M059J (cell line): ENCODE measurements at places on chromosomes 4 and X.

GRCh38 chr4:134024251-134024650, 177.3 kb downstream of the PABPC4L start:
- DNase-seq: peak; percentile 41

GRCh38 chr4:10664408-10664807, 20.2 kb downstream of the CLNK start:
- DNase-seq: peak; percentile 62

GRCh38 chrX:38800981-38801845, at the start of gene MID1IP1:
TSS of gene MID1IP1 (plus strand) at chrX:38801459. CDS start at chrX:38804947, 3,488 bp downstream.
- DNase-seq: peak; percentile 94

GRCh38 chr4:118898684-118899138, 10.1 kb downstream of the SYNPO2 start:
- no peak for DNase-seq

DNA sequence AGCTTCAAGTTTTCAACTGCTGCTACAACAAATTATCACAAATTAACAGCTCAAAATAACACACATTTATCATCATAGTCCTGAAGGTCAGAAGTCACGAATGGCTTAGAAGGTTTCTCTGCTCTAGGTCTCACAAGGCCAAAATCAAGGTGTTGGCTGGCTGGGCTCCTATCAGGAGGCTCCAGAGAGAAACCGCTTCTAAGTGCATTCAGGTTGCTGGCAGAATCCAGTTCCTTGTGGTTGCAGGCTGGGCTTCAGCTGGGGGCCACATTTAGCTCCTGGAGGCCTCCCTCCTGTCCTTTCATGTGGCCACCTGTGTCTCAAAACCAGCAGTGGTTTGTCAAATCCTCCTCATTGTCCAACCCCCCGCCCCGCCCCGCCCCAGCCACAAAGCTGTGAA, 15.4 kb downstream of the MRFAP1 start:
- no peak for DNase-seq

DNA sequence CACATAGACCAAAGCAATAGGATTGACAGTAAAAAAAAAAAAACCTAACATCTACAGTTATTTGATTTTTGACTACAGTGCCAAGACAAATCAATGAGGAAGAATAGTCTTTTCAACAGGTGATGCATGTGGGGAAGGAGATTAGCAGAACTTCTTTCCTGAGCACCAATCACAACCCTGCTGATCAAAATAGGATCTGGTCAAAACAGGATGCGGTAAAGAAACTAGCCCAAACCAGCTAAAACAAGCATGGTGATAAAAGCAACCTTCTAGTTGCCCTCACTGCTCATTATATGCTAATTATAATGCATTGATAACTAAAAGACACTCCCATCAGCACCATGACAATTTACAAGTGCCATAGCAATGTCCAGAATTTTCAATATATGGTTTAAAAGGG, 667.5 kb downstream of the GRXCR1 start:
- no peak for DNase-seq

- peak; percentile 66 for DNase-seq
Observed at GRCh38 chr4:184648313-184649025, 778 bp downstream of the CASP3 start.

DNA sequence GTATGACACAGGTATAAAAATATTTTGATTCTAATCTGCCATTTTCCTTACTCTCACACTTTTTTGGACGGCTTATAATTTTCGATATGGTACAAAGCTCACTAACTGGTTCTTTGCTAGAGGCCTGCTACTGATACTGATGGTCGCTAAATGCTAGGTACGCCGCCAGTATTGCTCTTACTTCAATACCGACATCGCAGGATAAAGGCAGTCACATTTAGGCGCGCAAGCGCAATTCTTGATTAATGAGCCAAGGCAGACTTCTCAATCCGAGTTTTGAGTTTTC, 557 bp upstream of the USP38 start:
- DNase-seq: no peak

- DNase-seq: peak; percentile 67
Observed at GRCh38 chrX:13007519-13008188, 32.7 kb downstream of the TMSB4X start.

DNA sequence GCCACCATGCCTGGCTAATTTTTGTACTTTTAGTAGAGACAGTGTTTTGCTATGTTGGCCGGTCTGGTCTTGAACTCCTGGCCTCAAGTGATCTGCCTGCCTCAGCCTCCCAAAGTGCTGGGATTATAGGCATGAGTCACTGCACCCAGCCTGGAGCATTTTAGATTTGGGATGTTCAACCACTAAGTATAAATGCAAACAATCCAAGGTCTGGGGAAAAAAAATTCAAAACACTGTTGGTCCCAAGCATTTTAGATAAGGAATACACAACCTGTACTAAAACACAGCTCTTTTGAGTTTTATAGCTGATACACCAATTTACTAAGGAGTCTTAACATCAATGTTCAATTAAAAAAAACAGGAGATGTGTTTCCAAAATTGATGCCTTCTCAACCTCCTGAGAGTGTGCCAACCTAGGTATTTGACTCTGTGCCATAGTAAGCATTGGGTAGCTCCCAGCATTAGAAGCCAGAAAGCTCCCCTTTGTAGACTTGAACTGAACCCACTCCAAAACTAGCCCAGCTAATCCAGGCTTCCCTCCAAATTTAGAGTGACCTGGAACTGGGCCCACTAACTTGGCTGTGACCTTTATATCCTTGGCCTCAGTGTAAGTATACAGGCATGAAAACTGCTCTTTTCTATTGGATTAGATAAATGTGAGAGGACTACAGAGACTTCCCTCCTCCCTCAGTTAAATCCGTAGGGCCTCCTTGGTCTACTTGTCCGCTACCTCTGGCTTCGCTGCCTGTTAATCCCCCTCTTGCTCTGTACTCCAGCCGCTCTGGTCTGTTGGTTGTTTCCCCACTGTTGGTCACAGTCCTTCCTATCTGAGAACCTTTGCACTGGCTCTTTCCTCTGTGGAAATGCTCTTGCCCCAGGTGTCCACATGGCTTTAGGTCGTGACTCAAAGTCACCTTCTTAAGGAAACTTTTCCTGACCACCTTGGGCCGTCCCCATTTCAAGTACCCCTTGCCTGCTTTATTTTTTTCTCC, 77.6 kb downstream of the CCKAR start:
- DNase-seq: peak; percentile 60
